ENCODE measurements at places on chromosomes 7 and 10.

- no peak overlapping the region for H3K27ac ChIP-seq
- no peaks in the 10 kb centered on the region for H3K4me1 ChIP-seq
- no peak overlapping the region for H3K4me3 ChIP-seq
These were observed 18.6 kb downstream of the RABGEF1 start for GRCh38 chr7:66758950-66759628.

DNA sequence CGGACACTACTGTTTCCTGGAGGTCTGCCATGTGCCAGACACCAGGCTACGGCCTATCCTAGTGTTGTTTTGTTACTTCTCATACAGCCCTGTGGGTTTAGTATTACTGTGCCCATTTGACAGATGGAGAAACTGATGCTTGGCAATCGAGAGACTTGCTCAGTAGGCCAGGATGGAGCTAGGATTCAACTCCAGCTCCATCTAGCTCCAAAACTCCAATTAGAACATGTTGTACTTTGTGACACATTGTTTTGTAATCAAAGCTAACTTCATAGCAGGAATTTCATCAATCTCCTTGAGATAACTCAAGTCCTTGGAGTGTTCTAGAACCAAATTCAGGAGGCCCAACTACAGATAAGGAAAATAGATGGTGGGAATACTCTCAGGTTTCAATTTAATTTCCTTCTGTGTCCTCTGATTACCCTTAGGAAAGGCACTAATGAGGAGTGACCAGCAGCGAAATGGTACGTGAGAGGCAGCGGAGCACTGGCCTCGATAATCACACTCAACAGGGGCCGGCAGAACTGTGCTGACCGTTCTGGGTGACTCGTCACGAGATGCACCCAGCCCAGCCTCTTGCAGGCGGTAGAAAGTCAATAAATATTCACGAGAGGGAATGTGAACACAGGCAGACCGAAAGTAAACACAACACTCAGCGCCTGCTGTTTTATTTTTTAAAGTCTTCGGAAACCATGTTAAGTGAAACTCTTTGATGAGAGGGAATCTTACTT, 269.6 kb upstream of the NEBL start:
- H3K27me3 ChIP-seq = peaks cover 5% of the 10 kb centered on the region
- no peaks in the 10 kb centered on the region for H3K4me1 ChIP-seq

DNA sequence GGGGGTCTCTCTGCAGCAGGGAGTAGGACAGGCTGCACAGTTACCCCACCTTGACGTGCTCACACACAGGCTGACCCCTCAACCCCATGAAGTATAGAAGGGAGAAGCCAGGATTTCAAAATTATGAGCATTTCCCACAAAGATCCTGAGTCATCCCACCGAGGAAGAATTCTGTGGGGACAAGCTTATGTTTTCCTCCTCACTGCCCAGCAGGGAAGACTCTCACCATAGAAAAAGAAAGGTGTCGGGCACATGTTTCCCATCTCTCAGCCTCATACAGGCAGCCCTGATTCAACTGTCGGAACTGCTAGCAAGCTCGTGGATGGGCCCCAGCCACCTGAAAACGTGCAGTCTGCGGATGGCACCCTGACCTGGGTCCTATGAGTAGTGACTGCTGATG, 499.7 kb upstream of the MKI67 start:
- no peak overlapping the region for H3K4me3 ChIP-seq
- no peaks in the 10 kb centered on the region for H3K4me1 ChIP-seq
- ATAC-seq = no peak
- H3K27ac ChIP-seq = no peak overlapping the region

GRCh38 chr10:63441404-63441803, 24.4 kb downstream of the JMJD1C start:
- H3K27ac ChIP-seq = no peak overlapping the region
- peaks cover 16% of the 10 kb centered on the region for H3K4me1 ChIP-seq
- H3K4me3 ChIP-seq = no peak overlapping the region
- no peak for ATAC-seq
- H3K27me3 ChIP-seq = no peaks in the 10 kb centered on the region

GRCh38 chr7:98202367-98203195, 8.7 kb upstream of the BHLHA15 start:
- H3K27me3 ChIP-seq = no peaks in the 10 kb centered on the region
- no peaks in the 10 kb centered on the region for H3K4me1 ChIP-seq
- no peak overlapping the region for H3K27ac ChIP-seq
- H3K36me3 ChIP-seq = no peaks in the 10 kb centered on the region
- ATAC-seq = no peak

DNA sequence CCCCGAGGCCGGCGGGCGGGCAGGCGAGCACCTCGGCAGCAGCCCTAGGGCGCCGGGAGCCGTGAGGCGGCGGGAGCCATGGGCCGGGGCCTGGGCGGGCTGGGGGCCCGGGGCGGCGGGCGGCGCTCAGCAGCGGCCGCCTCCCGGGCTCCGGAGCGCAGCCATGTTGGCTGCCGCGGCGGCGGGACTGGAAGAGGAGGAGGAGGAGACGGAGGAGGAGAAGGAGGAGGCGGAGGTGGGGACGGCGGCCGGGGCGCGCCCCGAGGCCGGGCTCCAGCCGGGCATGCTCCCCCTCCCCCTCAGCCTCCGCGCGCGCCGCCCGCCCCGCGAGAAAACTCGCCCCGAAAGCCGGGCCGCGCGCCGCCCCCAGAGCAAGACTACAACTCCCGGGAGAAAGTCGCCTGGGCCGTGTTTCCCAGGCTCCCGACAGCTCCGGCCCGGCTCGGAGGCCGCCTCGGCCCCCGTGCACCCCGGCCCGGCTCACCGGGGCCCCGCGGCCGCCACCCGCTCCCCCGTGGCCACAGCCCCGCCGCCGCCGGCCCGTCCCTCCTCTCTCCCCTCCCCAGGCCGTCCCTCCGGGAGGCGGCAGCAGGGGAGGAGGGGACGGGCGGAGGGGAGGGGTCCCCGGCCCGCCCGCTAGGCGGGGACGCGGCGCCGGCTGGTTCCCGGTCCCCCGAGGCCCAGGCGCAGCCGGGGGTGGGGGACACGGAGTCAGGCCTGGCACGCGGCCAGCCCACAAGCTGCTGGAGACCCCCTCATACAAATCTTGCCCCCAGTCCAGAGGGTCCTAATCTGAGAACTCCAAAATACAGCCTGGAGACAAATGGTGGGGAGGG, at the start of gene DLG5:
Gene DLG5, minus strand, starts transcription at position 190 of the 836 bp plus-strand sequence. CDS start 235 bp downstream, outside the sequence.
- peak; percentile 91 for ATAC-seq
- no peaks in the 10 kb centered on the region for H3K27me3 ChIP-seq
- H3K4me3 ChIP-seq = peak within 1 kb of the TSS; percentile 94

- no peak overlapping the region for H3K27ac ChIP-seq
- H3K4me1 ChIP-seq = no peaks in the 10 kb centered on the region
- no peaks in the 10 kb centered on the region for H3K36me3 ChIP-seq
- no peak for ATAC-seq
- H3K4me3 ChIP-seq = no peak overlapping the region
These were observed 10.7 kb upstream of the POT1 start for GRCh38 chr7:124940306-124940705.

- H3K36me3 ChIP-seq = no peaks in the 10 kb centered on the region
- no peaks in the 10 kb centered on the region for H3K27me3 ChIP-seq
- H3K27ac ChIP-seq = no peak overlapping the region
- no peaks in the 10 kb centered on the region for H3K4me1 ChIP-seq
These were observed 1120.0 kb downstream of the SORCS1 start for GRCh38 chr10:106044503-106044902.

- H3K27ac ChIP-seq = no peak overlapping the region
- no peak for ATAC-seq
- H3K4me1 ChIP-seq = no peaks in the 10 kb centered on the region
- H3K4me3 ChIP-seq = no peak overlapping the region
- no peaks in the 10 kb centered on the region for H3K36me3 ChIP-seq
These were observed 101.5 kb upstream of the LSM8 start for GRCh38 chr7:118082506-118082905.

DNA sequence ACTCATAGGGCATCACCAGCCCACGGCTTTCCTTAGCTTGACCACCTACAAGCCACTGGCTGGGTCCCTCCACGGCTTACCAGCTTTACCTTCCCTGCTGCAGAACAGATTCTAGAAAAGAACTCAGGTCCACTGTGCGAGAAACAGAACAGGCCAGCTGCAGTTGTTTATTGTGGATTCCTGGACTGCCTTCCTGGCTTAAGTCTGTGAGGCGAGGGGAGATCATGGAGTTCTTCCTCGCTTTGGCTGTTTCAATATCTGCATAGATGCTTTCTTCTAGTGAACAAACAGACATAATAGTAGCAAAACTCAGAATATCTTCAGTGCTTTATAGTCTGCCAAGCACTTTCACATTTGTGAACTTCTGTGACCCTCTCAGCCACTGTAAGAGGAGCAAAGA, 162.9 kb upstream of the HABP2 start:
- no peak overlapping the region for H3K4me3 ChIP-seq
- no peaks in the 10 kb centered on the region for H3K36me3 ChIP-seq
- H3K4me1 ChIP-seq = no peaks in the 10 kb centered on the region

DNA sequence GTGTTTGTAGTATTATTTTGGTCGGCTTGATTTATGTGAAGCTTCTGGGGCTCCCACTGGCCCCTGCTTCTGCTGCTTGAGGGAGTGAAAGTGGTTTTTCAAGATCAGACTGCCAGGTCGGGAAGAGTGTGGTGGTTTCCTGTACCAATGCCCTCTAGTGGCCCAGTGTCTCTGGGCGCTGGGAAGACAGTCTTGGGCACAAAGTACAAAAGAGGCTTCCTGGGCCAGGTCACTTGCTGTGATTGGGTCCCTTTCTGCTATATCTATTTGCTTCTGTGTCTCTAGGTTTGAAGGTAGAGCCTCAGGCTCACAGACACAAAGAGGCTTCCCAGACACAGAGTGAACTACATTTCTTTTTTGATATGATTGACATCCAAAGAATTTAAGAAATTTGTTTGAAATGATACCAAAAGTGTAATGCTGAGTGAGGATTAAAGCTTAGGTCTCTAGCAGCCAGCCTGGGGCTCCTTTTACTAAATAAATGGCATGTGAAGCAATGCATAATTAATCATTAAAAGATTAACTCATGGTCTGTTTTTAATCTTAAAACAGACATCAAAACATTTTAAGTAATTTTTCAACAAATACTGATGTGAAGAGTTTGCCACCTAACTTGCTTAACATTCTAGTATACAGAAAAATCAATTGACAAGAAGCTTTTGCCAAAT, 36.3 kb downstream of the ABCB1 start:
- no peaks in the 10 kb centered on the region for H3K27me3 ChIP-seq
- no peak overlapping the region for H3K27ac ChIP-seq
- no peaks in the 10 kb centered on the region for H3K4me1 ChIP-seq
- no peaks in the 10 kb centered on the region for H3K36me3 ChIP-seq
- no peak overlapping the region for H3K4me3 ChIP-seq

- no peak overlapping the region for H3K27ac ChIP-seq
- H3K36me3 ChIP-seq = no peaks in the 10 kb centered on the region
- H3K4me1 ChIP-seq = no peaks in the 10 kb centered on the region
- no peak overlapping the region for H3K4me3 ChIP-seq
- ATAC-seq = no peak
These were observed 11.6 kb upstream of the LIPF start for GRCh38 chr10:88652616-88653015.

GRCh38 chr10:23643111-23643780, 204.4 kb downstream of the OTUD1 start:
- H3K27me3 ChIP-seq = no peaks in the 10 kb centered on the region
- H3K4me3 ChIP-seq = no peak overlapping the region
- H3K4me1 ChIP-seq = no peaks in the 10 kb centered on the region
- peak; percentile 72 for ATAC-seq
